ENCODE measurements at places on chromosomes 2 and 18. TPM values are rescaled to one million over a fixed set of nuclear protein-coding genes. Genes with fewer than 3 reads are reported as not detected.

DNA sequence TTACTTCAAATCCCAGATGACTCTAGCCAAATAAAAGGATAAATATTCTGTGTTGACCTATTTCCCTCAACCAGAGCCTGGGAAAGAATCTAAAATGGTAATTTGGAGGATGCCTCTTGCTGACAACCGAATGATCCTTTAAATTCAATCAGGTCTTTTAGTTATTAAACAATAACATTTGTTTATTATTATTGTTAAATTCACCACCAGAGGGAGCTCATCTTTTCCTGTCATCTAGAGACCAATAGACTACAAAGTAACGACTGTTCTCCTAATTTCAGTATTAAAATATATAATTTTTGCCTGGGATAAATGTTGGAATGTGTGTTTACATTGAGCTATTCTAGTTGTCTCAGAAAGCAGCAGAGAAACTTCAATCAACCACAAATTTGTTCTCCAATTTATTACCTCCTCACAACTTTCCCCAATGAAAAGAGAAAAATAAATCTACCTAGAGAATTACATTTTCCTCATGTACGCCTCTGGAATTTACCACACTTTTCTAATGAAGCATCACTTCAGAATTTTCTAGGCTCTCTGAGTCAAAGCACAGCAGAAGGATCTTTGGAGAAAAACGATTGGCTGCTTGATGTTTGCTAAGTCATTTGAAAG lies 142.7 kb downstream of the SCG2 start:
- no peak for DNase-seq

GRCh38 chr2:50749216-50749615 lies 282.7 kb downstream of the NRXN1 start:
- DNase-seq: no peak

GRCh38 chr2:112048887-112049286 lies 6.2 kb upstream of the TMEM87B start:
- DNase-seq: peak; percentile 33

GRCh38 chr2:100938031-100939026 lies 63.8 kb upstream of the RPL31 start:
- no peak for DNase-seq

COL3A1 gene
- 0.12 TPM for total RNA-seq

TSPYL6 gene
- total RNA-seq: not detected

Data from activated CD4-positive, alpha-beta T cell treated with anti-CD3 and anti-CD28 coated beads for 36 hours (primary cell).